NCI-H526 treated with DMSO at 0.1 percent for 48 hours (cell line): ENCODE measurements at places on chromosomes 4 and X.

DNA sequence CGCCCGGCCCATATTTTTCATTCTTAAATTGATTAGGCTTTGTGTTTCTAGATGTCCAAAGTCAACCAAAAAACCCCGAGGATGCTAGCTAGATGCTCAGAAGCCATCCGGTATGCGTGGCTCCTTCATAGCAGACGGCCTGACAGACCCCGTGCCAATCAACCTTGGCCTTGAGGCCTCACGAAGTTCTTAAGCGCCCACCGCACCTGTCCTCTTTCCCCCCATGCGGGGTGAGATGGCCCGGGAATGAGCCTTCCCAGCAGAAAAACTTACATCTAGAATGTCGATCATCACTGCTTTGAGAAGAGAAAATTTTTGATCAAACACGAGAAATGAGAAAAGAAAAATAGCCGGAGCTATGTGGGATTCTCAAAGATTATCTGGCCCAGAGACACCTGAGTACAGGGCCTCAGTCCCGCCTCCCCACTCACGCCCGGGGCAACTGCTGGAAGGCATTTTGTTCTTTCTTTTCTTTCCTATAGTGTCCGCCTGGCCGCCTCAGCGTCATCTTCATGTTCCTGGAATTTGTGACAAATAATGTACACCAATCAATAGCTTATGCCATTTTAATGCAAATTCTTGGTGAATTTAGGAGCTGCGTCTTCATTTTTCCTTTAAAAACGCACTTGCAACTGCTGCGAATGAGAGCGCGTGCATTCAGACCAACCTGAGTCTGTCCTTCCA is 1.6 kb upstream of the NAT8L start:
- DNase-seq: no peak

DNA sequence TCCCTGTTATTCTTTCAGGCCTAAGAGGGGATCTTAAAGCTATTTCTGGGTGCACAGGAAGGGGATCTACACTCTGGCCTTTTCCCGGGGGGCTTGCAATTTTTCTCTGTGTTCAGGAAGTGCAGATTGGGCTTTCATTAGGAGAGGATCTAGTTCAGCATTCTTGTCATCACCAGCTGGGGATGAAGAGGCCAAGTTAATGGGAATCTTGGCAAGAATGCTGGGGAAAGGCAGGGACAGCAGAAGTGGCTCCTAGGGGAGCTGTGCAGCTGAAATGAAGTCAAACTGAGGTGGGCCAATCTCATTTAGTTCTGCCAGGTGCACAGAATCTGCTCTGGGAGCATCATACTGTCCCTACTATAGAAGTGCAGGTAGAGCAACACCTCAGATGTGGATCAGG is 40.9 kb upstream of the ESX1 start:
- DNase-seq: no peak

DNA sequence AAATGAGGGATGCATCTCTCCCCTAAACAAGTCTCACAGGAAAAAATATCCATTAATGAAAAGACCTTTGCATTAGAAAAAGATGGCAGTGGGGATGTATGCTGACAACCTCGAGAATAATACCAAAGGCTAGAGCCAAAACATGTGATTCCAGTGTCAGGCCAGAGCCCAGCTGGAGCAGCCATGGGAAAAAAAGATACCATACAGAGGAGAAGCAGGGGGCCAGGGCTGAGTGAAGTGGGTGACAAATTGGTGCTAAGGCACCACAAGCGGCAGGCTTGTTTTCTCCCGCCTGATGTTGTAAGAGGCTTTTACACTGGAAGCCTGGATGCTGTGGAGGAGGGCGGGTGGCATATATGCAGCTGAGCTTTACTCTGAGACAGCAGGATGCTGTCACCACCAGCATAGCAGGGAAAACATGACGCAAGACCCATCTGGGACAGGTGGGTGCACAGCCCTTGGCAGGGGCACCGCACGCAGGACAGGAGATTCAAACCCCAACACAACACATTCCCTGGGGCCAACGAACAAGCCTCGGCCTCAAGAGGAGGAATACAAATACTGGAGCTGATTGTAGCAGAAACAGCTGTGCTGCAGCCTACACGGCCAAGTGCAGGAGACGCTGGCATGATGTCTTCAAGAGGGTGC is 91.9 kb downstream of the TSPAN5 start:
- no peak for DNase-seq

DNA sequence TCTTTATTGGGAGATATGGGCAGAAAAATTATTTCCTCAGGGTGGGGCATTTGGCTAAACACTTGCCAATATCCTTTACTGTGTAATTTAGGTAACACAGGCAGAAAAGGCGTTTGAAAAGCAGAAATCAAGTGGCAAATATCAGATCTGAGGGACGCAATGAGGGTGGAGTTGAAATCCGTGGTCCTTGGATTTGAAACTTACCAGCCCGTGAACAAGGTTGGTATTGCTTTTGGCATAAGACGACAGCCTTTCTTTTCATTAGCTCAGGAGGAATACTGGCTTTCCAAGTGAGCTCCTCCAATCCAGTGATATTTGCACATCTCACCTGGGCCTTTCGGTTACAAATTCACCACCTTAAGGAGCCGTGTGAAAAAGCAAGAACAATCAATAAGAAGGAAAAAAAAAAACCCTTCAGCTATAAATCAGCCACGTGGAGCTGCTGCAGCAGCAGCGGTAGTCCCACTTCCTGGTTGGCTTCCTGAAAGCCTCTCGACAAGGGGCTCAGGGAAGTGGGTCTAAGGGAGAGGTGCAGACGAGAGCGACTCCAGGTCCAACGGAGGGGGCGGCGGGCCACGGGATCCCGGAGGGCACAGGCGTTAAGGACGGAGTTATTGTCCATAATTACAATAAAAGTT is 734 bp upstream of the GALNT7 start:
- DNase-seq: peak; percentile 46

GRCh38 chr4:36244257-36245082 is at the start of gene ARAP2:
Gene ARAP2, minus strand, starts transcription at chr4:36244514. Its CDS starts 15,028 bp downstream, at chr4:36229486.
- DNase-seq: peak; percentile 73

DNA sequence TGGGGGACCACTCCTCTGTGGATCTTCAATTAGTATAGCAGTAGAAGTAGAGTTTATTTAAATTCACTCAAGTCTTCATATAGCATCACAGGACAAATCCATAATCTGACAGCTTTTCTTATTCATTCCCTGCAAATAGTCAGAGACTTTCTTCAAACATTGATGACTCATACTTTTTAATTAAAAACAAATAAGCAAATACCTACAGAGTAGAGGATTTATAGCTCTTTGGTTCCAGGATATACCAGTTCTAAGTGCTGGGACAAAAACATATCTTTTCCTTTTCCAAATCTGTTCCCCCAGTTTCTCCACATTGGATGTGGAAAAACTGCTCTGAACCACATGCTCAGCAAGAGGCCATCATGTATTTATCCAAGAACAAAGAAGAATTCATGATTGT is 24.1 kb downstream of the EMCN start:
- DNase-seq: no peak

DNA sequence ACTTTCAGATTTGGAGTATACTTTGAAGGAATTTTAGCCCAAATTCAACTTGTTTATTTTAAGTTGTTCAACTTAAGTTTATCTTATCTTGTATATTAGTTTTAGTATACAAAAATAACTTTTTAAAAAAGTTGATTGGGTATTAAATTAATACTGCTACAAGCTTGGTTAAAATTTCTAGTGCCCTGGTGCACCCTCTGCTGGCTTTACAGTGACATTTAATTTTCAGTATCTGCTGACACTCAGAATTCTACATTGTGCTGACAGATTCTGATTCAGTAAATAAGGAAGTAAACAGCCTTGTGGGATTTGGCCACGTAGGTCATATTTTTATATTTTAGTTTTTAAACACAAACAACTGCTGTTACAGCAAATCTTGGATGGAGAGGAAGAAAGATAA is 2.9 kb downstream of the EDA start:
- no peak for DNase-seq

- DNase-seq: no peak
Observed at GRCh38 chr4:3833326-3833989, 67.3 kb downstream of the ADRA2C start.

- no peak for DNase-seq
Observed at GRCh38 chr4:67603310-67604028, 44.9 kb downstream of the STAP1 start.

DNA sequence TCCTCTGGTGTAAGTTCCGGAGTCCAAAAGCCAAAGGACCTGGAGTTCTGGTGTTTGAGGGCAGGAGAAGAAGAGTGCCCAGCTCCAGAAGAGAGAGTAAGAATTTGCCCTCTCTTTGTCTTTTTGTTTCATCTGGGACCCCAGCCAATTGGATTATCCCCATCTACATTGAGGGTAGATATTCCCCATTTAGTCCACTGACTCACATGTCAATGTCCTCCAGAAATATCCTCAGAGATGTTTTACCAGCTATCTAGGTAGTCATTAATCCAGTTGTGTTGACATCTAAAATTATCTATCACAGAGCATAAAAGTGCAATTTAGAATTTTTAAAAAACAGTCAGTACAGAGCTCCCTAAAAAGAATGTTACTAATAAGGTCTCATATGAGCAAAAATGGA is 132.9 kb upstream of the TMEM47 start:
- DNase-seq: no peak

DNA sequence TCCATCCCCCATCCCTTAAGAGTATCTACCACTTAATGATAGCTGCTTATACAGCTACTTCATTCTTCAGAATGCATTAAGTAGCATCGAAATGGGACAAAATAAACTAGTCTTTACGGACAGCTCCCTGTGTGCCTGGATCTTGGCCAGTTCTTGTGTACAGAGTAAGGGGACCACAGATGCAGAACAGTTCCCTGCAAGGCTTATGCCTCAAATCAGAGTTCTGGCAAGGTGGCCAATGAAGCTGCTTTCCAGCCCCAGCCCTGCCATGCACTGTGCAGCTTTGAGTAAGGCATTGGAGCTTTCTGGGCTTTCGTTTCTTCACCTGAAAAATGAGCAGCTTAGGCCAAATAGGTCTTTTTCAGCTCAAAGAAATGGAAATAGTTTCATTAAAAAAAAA is 14.2 kb downstream of the CLNK start:
- DNase-seq: no peak

DNA sequence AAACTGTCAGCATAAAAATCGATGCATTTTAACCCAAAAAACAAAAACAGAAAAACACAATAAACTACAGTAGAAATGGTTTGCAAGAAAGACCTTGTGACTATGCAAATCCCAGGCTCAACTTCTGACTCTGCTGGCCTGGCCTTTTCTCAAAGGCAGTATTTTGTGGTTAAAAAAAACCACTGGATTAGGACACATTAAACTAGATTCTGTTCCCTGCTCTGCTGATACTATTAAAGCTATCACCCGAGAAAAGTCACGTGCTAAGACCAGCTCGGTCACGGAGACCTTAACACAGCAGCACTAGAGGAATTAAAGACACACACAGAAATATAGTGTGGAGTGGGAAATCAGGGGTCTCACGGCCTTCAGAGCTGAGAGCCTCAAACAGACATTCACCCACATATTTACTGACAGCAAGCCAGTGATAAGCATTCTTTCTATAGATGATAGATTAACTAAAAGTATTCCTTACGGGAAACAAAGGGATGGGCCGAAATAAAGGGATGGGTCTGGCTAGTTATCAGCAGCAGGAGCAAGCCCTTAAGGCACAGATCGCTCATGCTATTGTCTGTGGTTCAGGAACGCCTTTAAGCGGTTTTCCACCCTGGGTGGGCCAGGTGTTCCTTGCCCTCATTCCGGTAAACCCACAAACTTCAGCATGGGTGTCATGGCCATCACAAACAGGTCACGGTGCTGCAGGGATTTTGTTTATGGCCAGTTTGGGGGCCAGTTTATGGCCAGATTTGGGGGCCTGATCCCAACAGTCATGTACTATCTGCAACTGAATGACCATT is 16.1 kb downstream of the CBR4 start:
- DNase-seq: no peak

DNA sequence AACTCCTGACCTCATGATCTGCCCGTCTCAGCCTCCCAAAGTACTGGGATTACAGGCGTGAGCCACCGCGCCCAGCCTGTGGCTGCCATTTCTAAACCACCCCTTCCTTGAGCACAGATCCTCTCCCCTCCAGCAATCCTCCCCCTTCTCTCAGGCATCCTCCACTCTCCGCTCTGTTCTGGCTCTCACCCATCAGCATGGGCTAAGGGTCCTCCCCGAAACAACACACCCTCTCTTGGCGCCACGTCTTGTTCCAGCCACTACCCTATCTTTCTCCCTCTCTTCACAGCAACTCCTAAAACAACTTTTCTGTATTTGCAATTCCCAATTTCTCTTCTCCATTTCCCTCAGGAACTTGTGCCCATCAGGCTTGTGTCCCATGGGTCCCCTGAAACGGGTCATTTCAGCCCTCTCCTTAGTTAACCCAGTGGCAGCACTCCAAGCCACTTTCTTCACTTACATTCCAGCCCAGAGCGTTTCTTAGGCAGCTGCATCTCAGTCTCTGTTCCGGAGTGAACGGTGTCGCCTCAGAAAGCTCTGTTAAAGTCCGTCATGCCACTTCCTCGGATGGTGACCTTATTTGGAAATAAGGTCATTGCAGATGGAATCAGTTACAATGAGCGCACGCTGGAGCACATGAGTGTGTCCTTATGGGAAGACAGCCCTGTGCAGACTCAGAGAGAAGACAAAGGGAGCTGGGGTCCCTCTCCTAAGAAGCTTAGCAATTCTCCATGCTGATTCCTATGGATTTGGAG is 28.3 kb upstream of the CLDN24 start:
- DNase-seq: no peak

GRCh38 chrX:115378471-115378870 is 89.0 kb downstream of the LUZP4 start:
- DNase-seq: no peak

GRCh38 chrX:133269168-133269567 is 51.0 kb upstream of the TFDP3 start:
- DNase-seq: no peak

- DNase-seq: no peak
Observed at GRCh38 chr4:164904336-164904735, 27.4 kb downstream of the APELA start.

- no peak for DNase-seq
Observed at GRCh38 chr4:55498051-55498450, 48.7 kb downstream of the CLOCK start.

GRCh38 chr4:110955748-110956147 is 332.9 kb upstream of the PITX2 start:
- no peak for DNase-seq
